ENCODE measurements at places on chromosomes 2 and 18.

DNA sequence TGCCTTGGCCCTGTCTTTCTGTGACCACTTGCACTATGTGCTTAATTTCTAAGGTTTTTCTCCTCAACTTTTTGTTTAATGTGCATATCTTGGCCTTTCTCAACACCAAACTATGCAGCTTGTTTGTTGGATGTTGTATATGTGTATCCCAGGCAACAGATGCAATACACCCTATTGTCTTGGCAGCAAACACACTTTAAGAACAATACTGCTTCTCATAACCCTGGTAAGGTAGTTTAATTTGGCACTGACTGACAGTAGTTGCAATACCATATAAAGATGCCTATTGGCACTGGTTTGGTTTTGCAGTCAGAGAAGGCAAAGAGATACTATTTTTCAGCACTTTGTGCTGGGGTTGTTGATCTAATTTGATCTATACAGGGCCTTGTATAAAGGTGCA, 360.7 kb upstream of the CWC22 start:
- no peak for DNase-seq

DNA sequence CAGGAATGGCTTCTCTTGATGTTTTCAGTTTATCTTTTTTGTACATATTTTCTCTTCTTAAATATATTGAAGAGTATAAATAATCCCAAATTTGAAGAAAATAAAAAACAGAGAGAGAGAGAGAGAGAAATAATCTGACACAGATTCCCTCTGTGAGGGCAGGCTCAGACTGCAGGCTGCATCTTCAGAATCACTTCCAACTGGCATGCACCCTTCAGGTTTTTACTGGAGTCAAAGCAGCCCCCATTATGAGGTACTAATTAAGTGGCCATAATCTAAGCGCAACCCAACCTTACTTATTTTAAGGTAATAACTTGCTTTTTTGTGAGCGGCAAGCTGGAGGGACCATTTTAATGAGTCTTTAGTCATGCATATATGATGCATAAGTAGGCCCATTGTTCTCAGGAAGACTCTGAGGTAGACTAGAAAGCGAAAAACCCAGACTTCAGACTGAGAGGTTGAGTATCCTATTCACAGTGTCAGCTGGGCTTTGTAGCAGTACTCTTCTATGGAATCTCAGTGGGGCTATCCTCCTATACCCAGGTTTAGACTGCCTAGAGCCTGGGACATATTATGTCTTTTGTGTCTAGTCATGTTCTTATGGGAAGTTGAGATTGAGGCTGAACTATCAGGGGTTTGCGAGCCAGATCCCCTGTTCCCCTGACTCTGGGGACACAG, 167.4 kb downstream of the SP3 start:
- no peak for DNase-seq

DNA sequence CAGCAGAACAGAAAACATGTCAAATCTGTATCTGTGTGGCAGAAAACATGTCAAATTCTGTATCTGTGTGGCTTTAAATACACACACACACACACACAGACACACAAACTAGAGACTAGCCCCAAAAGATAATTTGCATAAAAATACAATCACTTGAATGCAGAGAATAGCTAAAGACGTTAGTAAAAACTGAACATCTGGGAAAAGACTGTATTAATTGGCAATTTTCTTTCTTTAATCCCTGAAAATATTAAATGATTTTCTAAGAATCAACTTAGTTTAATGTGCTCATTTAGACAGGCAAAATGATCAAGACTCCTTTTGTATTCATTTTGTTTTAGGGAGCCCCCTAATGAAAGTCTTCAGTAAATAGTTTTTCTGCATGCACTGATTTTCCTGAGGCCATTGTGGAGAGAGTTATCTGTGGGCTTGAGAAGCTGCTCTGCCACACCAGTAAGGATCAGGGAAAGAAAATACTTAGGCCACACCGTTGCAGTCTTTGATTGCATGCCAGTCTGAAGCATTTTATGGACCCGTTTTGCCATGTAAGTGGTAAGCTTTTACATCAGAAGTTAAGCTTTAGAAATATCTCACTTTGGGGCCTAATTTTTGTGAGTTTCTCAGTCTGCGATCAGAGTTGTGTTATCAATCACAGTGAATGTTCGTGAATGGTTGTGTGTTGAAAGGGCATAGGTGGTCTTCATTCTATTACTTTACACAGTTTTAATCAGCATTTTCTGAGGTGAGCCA, 2.2 kb downstream of the SPATS2L start:
- peak; percentile 34 for DNase-seq

- no peak for DNase-seq
Observed at GRCh38 chr2:86036669-86037138, 69.0 kb downstream of the POLR1A start.

- no peak for DNase-seq
Observed at GRCh38 chr18:80159713-80160636, 50.9 kb downstream of the ADNP2 start.

Measured in NAMALWA (cell line).